Regular cardiac myocyte (primary cell): ENCODE measurements at places on chromosomes 7 and 10. TPM values are rescaled to one million over a fixed set of nuclear protein-coding genes. Genes with fewer than 3 reads are reported as not detected.

Gene RAMP3
- 0.28 TPM in 1 of 2 replicates, not detected in the other for total RNA-seq

Gene ZNF248
- 4.6 and 11.6 TPM in 2 replicates for total RNA-seq

Gene C10orf88
- 11.3 and 11.9 TPM in 2 replicates for total RNA-seq

Gene XRCC2
- 1.1 and 6.9 TPM in 2 replicates for total RNA-seq

Gene KLF14
- total RNA-seq: under 0.01 TPM in 1 of 2 replicates, not detected in the other

Gene CCNJ
- 2.8 and 6.1 TPM in 2 replicates for total RNA-seq

Gene CYP3A7
- not detected in 2 replicates for total RNA-seq

Gene NEUROD6
- not detected in 2 replicates for total RNA-seq

Gene STARD3NL
- total RNA-seq: 87.4 and 112 TPM in 2 replicates

Gene EBF3
- total RNA-seq: 11.6 and 20.5 TPM in 2 replicates

Gene ATOH7
- total RNA-seq: under 0.01 and 0.28 TPM in 2 replicates

Gene RASA4B
- 2.0 and 2.9 TPM in 2 replicates for total RNA-seq

Gene NPY
- total RNA-seq: not detected in 2 replicates

Gene DLG5
- 22.8 and 35.1 TPM in 2 replicates for total RNA-seq

Gene SMURF1
- 28.5 and 28.8 TPM in 2 replicates for total RNA-seq

Gene SPDYE8
- not detected in 2 replicates for total RNA-seq

Gene MCM10
- 1.4 and 25.5 TPM in 2 replicates for total RNA-seq

Gene MYL7
- total RNA-seq: not detected in 2 replicates

Gene ACTR3C
- total RNA-seq: 0.19 and 1.7 TPM in 2 replicates

Gene PRF1
- not detected in 2 replicates for total RNA-seq

Gene MYO1G
- total RNA-seq: under 0.01 TPM in 2 replicates

Gene SEMA3C
- total RNA-seq: 195 and 315 TPM in 2 replicates

Gene LEP
- total RNA-seq: 8.2 TPM in 1 of 2 replicates, not detected in the other

Gene SGMS1
- 51.3 and 58.7 TPM in 2 replicates for total RNA-seq

Gene ADCK2
- 17.8 and 26.8 TPM in 2 replicates for total RNA-seq

Gene NCF1
- total RNA-seq: not detected in 2 replicates

Gene RARRES2
- total RNA-seq: 1.3 and 25.4 TPM in 2 replicates

Gene DNA2
- 6.2 and 10.2 TPM in 2 replicates for total RNA-seq

Gene LRIT1
- total RNA-seq: not detected in 2 replicates

Gene IL2RA
- total RNA-seq: not detected in 2 replicates

Gene LIPJ
- not detected in 2 replicates for total RNA-seq

Gene SFTPA2
- total RNA-seq: not detected in 2 replicates

Gene HSPA12A
- total RNA-seq: 10.9 and 18.0 TPM in 2 replicates

Gene HPSE2
- not detected in 2 replicates for total RNA-seq

Gene EXOSC1
- total RNA-seq: 36.1 and 39.3 TPM in 2 replicates

Gene C10orf53
- not detected in 2 replicates for total RNA-seq

Gene FGFR2
- total RNA-seq: under 0.01 and 0.19 TPM in 2 replicates

Gene CYP26C1
- under 0.01 TPM in 2 replicates for total RNA-seq

Gene CTNNA3
- under 0.01 TPM in 1 of 2 replicates, not detected in the other for total RNA-seq

Gene HTR5A
- total RNA-seq: not detected in 2 replicates

Gene IFRD1
- total RNA-seq: 40.3 and 97.8 TPM in 2 replicates

Gene WNT2
- total RNA-seq: under 0.01 and 0.19 TPM in 2 replicates

Gene MYOZ1
- total RNA-seq: 0.19 and 0.28 TPM in 2 replicates

Gene TAS2R3
- 0.38 and 1.7 TPM in 2 replicates for total RNA-seq

Gene ODAD2
- not detected in 2 replicates for total RNA-seq

Gene PDE6C
- not detected in 2 replicates for total RNA-seq

Gene H2BK1
- not detected in 2 replicates for total RNA-seq

Gene TAC1
- total RNA-seq: 0.28 TPM in 1 of 2 replicates, not detected in the other

Gene AMPH
- 0.28 and 1.2 TPM in 2 replicates for total RNA-seq

Gene PIP
- 0.38 TPM in 1 of 2 replicates, not detected in the other for total RNA-seq

Gene AGBL3
- total RNA-seq: 0.96 and 2.5 TPM in 2 replicates

Gene TMEM184A
- total RNA-seq: under 0.01 and 0.19 TPM in 2 replicates

Gene CFAP58
- 0.38 and 1.1 TPM in 2 replicates for total RNA-seq

Gene LRRC27
- total RNA-seq: 6.3 and 10.1 TPM in 2 replicates

Gene PRPF18
- 40.8 and 43.1 TPM in 2 replicates for total RNA-seq

Gene GPR15LG
- total RNA-seq: not detected in 2 replicates

Gene SAP25
- not detected in 2 replicates for total RNA-seq

Gene NEURL1
- under 0.01 TPM in 2 replicates for total RNA-seq
